ENCODE measurements at places on chromosomes 1 and 21.

DNA sequence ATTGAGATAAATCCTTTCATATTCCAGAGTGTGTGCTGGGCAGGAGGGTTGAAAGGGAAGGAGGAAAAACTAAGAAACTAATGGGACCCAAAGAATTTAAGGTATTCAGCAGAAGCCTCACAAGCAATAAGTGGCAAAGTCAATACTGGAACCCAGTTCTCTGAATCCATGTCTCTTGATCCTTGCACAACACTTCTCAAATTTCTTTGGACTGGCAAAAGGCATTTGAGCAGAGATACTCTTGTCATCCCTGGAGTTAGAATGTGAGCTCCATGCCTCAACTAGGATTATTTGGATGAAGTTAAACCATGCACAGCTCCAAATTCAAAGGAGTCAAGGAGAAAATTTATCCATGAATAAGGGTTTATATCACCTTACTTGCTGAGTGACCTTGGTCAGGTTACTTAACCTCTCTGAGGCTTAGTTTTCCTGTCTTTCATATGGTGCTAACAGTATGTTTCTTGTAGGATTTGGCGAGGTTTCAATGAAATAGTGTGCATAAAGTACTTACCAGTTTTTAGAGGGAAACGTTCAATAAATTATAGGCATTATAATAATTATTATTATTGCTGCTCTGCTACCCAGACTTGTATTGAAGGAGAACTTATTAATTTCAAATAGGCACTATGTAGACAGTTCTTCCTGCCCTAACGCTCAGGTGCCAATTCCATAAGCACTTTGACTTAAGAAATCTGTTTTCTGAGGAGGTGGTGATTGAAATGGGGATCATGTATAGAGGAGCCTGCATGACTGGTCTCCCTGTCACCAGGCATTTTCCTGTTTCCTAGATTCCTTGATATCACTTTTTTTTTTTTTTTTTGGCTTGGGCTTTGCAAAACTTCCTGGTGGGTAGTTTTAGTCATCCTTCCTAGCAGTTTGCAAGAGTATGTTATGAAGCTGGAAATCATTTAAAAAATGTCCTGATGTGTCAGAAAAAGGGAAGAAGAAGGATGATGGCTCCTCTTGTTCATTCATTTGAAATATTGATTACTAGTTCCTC is 125.0 kb upstream of the JUN start:
- no peak for DNase-seq

GRCh38 chr1:230768903-230769570 is 21.8 kb downstream of the CAPN9 start:
- peak; percentile 40 for DNase-seq

DNA sequence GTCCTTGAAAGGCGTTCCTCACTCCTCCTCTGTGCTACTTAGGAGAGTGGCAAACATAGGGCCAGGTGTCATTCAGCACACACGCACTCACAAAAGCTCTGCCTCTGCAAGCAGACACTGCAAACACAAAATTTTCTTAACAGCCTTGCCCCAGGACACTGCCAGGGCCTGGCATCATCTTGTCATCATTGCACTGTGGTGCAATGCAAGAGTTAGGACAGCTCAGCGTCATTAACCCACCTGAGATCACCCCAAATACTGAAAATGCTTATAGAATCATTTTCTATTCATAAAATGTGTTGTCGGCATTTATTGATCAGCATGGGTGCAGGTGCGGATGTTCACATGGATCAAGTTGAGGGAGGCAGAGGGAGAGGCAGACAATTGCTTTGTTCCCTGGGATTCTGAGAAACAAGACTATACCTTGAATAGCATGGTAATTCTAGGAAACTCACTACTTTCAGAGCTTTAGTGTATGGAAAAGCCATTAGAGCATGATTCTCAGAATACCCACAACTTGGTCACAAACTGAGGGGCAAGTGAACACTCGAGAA is 3.0 kb downstream of the ADAM30 start:
- DNase-seq: no peak

DNA sequence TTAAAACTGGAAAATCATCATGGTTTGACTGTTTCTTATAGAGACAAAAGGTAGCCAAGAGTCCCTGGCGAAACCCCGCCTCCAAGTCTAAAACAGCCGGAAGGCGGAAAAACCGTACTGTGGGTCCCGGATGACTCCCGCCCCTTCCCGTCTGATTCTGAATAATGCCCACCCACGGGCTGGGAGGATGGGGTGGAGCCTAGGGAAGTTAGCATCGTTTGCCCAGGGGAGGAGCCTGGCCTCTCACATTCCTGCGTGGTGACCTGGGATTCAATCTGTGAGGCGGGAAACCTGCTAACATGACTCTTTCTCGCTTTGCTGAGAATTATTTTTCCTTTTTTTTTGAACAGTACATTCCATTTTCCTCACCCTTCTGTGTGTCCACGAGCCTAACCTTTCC is 124.9 kb downstream of the KCNK1 start:
- no peak for DNase-seq

DNA sequence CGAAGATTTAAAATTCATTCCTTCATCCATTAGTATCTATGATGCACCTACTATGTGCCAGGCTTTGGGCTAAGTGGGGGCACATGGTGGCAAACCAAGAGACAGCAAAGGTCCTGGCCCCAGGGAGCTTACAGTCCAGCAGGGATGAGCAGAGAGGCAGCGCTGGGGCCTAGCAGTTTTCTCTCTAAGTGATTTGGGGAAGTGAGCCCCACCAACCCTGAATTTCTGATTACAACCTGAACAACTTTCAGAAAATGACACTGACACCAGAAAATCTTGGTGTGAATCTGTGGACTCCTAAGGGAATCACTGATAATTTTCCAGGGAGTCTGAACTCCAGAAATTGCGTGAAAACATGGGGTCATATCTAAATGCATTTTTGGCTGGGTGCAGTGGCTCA is 111.5 kb downstream of the CAPN8 start:
- no peak for DNase-seq

DNA sequence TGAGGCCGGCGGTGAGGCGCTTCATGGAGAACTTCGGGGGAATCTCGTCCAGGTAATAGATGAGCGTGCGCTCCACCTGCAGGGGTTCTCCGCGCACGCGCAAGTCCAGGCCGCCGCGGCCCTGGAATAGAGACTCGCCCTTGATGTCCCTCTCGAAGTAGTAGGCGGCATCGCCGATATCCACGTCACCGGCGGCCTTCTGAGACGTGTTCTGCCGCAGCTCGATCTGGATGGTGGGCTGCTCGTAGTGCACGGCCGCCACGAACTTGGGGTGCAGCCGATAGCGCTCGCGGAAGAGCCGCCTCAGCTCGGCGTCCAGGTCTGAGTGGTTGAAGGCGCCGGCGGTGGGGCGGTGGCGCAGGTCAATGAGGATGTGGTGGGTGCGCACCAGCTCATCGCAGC is 726 bp downstream of the TACSTD2 start:
- no peak for DNase-seq

DNA sequence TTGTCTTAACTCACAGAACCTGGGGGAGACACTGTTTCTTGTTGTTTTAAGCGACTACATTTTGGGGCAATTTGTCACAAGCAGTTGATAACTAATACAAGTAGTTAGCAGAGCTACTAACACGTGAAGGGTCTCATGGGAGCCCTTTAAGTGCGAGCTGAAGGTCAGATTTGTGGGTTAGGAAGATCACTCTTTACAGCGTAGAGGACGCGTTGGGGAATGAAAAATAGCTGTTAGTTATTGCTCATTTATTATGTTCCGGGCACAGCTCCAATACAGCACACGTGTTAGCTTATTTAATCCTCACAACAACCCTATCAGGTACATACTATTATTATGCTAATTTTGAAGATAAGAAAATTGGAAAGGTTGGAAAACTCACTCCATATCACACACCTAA is 95.9 kb downstream of the ACTL8 start:
- DNase-seq: no peak

DNA sequence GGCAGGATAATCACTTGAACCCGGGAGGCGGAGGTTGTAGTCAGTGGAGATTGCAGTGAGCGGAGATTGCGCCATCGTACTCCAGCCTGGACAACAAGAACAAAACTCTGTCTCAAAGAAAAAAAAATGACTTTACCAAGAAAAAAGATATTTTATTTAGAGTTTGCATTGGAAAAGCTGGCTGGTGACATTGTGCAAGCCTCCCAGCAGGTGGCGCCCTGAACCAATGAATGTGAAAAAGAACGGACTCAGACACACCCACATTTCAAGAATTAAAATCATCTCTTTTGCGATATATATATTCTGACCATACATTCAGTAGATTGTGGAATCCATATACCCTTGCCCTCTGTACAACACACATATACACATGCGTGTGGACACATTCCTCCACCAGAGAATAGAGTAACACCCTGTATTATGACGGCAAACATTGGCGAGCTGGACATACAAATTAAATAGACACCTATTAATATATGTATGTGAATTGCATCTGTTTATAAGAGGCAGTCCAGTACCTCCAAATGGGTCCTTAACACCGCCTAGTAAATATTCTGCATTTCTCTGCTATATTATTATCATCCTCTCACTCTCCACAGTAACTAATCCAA is 39.0 kb upstream of the CADM3 start:
- peak; percentile 20 for DNase-seq

DNA sequence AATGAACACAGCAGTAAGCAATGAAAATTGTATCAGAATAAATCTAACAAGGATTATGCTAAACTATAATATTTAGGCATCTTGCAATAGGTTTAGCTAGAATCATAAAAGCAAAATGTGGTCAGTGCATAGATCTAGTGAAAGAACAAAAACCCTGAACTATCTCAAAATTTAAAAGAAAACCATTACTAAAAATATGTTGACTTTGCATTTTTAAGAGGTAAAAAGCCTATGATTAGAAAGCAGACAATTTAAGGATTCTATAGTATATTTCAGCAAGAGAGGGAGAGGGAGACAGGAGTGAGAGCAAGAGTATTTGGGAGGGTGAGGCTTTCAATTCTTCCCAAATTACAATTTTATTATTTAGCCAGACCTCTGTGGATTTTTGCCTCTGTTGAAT is 219.4 kb downstream of the TTLL7 start:
- no peak for DNase-seq

- DNase-seq: peak; percentile 16
These were observed at the start of gene ANGPTL1 for GRCh38 chr1:178870944-178871343. ANGPTL1 (minus strand) TSS chr1:178871077; CDS start chr1:178865776, 5,301 bp downstream.

DNA sequence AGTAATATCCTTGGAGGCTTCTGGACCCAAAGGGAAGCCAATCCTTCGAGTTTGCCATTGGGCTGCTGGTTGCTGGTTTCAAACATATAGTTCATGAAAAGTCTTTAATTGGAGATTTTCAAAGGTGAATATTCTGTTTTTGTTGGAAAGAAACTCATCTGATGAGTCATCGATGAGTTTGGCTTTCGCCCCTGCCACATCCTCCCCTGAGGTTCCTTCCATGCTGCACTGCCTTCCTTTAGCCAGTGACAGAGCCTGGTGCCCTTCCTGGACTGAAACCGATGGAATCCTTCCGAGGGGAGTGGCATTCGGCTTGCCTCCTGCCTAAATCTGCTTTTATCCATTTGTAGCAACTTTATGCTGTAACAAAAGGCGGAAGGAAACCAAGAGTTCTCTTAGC is 550.0 kb downstream of the KIF26B start:
- no peak for DNase-seq

DNA sequence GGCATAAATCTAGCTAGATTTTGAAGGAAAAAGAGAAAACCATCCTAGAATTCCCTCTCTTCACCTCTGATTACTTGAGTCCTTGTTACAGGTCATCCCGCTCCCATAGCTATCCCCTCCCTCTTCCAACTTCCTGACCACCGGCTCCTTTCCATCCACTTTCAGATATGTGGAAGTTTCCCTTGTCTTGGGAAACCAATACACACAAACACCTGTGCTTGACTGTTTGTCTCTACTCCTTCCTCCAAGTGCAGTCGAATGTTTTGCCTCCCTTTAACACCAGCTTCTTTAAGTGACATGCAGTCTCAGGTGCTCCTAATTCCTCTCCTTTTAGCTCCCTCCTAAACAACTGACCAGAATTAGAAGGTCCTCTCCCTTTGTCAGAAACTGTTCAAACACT is 70.0 kb downstream of the PTGER3 start:
- DNase-seq: no peak

GRCh38 chr1:36321119-36321951 is 2.1 kb downstream of the EVA1B start:
- DNase-seq: peak; percentile 90

GRCh38 chr1:155086128-155086741 is 7.6 kb downstream of the EFNA3 start:
- no peak for DNase-seq

- DNase-seq: peak; percentile 88
These were observed 41.6 kb upstream of the AGL start for GRCh38 chr1:99808391-99809115.

DNA sequence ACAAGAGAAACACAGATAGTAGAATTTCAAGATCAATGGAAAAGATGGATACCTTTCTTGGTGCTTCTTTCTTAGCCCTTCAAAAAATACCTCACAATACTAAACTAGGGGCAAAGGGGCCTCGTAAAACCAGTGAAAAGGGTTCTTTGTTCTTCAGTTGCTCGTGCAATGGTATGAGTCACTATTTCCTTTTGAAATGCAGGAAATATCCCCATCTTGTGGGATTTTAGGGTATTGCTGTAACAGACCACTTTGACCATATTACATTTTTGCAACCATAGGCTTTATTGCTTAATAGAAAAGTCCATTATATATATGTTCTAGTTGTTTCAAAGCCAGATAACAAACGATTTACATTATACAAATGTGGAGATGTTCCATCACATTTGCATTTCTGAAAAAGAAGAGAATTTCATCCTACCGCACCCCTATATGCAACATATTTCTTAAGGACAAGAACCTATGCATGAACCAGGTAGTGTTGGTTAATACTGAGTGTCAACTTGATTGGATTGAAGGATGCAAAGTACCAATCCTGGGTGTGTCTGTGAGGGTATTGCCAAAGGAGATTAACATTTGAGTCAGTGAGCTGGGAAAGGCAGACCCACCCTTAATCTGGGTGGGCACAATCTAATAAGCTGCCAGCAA is 88.6 kb upstream of the PKN2 start:
- DNase-seq: peak; percentile 43

GRCh38 chr1:95197616-95198252 is 36.3 kb upstream of the RWDD3 start:
- peak; percentile 4 for DNase-seq

DNA sequence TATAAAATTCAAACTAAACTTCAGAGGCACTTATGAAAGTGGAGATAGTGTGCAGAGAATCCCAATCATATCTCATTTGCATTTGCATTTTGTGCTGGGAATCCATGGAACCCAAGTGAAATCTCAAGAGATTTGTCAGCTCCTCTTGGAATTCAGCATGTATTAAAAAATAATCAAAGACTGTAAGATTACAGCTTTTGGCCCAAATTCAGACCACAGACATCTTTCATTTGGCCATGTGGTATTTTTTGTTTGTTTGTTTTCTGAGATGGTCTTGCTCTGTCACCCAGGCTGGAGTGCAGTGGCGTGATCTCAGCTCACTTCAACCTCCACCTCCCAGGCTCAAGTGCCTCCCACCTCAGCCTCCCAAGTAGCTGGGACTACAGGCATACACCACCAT is 3.8 kb upstream of the CACYBP start:
- DNase-seq: no peak

DNA sequence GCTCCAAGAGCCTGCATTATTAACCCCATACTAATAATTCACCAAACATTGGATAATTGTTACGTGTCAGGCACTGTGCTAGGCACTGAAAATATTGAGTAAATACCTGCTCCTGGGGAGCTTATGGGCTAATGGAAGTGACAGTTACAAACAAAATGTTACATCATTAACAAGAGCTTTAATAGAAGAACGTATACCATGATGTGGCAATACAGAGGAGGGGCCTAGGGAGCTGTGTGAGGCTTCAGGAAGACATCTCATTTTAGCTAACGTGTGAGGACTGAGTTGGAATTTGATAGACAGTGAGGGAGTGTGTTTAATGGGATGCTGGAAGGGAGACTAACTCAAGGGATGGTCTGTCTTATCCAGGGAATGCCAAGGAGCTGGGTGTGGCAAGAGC is 16.5 kb upstream of the TSPAN2 start:
- no peak for DNase-seq
